Activated T-helper 1 cell treated with anti-CD3 and anti-CD28 coated beads, Interleukin-12 subunit alpha, Interleukin-12 subunit beta, Interleukin-2, Interleukin-4 antibody, amounts not matched to agents 30 ng/mL and 10 ng/mL and 1 ng/mL, durations not matched to agents 14 hours and 24 hours and 36 hours (primary cell): ENCODE measurements at places on chromosomes 16 and 17.

- DNase-seq = no peak
- H3K36me3 ChIP-seq = peaks cover 7% of the 10 kb centered on the region
- H3K4me1 ChIP-seq = peaks cover 28% of the 10 kb centered on the region
- H3K4me3 ChIP-seq = no peak overlapping the region
- no peak overlapping the region for H3K27ac ChIP-seq
Observed at GRCh38 chr17:9467518-9467917, 108.1 kb downstream of the STX8 start.

DNA sequence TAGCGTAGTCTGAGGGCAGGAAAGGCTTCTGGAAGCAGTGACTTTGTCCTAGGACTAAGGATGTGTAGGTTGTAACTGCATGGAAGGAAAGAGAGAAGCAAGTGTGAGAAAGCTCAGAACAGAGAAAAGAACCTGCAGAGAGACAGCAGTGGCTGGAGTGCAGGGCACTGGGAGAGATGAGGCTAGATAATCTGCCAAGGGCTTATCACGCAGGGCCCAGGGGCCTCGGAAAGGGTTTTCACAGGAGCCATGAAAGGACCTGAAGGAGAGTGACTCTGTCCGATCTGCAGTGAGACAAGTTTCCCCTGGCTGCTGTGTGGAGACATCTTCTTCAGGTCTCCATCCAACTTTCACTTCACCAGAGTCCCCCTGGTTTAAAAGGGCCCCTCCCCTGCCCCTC lies 7.1 kb upstream of the SRCAP start:
- no peak for DNase-seq
- H3K4me1 ChIP-seq = peaks cover 19% of the 10 kb centered on the region
- H3K4me3 ChIP-seq = no peak overlapping the region
- H3K27me3 ChIP-seq = no peaks in the 10 kb centered on the region
- no peak overlapping the region for H3K27ac ChIP-seq

DNA sequence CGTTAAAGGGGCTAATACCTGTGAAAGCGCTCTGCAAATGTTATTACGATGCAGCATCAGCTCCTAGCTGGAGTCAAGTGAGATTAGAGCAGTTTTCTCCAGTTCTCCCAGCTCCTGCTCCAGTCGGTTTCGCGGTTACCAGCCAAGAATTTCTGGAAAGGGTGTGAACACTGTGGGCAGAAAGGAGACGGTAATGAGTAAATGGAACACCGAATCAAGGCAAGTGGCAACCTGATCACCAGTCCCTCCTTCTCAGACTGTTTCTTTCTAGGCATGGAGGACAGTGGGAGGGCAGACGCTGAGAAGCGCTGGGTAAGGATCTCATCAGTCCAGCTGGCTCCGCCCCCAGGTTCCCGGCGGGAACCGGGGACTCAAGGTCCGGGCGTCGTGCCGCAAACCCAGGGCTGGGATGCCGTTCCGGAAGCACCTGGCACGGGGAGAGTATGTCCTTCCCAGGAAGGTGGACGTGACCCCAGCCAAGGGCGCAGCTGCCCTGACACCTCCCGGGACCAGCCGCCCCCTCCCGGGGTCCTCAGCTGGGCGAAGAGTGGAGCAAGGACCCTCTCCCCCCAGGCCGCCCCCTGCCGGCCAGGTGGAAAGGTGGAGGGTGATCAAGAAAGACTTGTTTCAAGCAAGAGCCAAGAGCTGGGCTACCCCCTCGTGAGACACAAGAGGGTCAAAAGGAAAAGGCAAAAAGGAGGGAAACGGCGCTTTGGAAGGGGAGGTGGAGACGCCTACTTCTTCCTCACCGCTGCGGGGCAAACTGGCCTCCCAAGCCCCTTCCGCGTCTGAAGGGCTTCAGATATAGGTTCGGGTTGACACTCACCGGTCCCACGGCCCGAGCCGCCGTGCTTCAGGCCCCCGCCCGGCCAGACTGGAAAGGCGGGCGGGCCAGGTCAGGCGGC lies 481 bp downstream of the MYO19 start:
- peaks cover 34% of the 10 kb centered on the region for H3K36me3 ChIP-seq
- H3K4me3 ChIP-seq = peak overlapping the region; percentile 98
- peak; percentile 38 for DNase-seq
- H3K27ac ChIP-seq = peak overlapping the region; percentile 99

DNA sequence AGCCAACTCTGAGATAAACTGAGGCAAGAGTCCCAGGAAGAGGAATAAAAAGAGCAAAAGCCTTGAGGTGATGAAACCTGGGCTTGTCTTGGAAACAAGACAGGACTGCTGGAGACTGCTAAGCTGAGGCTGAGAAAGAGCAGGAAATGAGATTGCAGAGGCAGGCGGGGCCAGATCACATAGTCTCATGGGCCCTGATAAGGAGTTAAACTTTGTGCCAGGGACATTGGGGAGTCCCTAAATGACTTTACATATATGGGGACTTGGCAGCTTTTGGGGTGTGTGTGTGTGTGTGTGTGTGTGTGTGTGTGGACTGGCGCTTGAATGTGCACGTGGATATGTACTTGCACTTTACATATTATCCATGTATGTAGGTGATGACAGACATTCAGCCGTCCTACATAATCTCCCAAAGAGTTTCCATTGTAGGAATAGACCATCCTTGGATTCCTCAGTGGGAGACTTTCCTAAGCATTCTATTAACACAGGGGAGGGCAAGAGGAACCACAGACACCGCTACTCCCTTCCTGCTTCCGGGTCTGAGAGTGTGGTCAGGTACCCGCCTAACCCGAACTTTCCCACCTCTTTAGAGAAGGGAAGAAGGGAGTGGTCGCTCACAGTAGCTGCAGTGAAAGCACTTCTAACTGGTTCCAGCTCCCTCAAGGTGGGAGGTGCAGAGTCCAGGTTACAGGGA lies 123.1 kb downstream of the LYRM1 start:
- H3K4me3 ChIP-seq = no peak overlapping the region
- peaks cover 16% of the 10 kb centered on the region for H3K4me1 ChIP-seq
- DNase-seq = no peak
- no peaks in the 10 kb centered on the region for H3K36me3 ChIP-seq
- H3K27me3 ChIP-seq = peaks cover 3% of the 10 kb centered on the region
- H3K27ac ChIP-seq = peak overlapping the region; percentile 47

DNA sequence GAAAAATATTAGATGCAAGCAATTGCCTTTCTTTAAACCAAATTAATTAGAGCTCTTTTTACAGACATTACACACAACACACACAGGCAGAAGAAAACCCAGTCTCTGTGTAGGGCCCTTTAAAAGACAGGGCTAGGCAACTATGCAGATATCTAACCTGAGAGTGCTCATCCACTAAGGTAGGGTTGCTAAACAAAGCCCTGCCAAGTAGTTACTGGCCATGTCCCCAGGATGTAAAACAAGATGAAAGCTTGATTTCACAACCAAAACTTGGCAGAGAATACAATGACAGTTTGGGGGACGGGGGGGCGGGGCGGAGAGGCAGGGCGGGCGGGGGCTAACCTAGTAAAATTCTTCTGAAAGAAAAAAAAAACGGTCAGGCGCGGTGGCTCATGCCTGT lies 669.0 kb upstream of the CA10 start:
- no peak overlapping the region for H3K4me3 ChIP-seq
- DNase-seq = no peak
- no peaks in the 10 kb centered on the region for H3K27me3 ChIP-seq
- H3K36me3 ChIP-seq = no peaks in the 10 kb centered on the region
- H3K27ac ChIP-seq = no peak overlapping the region

DNA sequence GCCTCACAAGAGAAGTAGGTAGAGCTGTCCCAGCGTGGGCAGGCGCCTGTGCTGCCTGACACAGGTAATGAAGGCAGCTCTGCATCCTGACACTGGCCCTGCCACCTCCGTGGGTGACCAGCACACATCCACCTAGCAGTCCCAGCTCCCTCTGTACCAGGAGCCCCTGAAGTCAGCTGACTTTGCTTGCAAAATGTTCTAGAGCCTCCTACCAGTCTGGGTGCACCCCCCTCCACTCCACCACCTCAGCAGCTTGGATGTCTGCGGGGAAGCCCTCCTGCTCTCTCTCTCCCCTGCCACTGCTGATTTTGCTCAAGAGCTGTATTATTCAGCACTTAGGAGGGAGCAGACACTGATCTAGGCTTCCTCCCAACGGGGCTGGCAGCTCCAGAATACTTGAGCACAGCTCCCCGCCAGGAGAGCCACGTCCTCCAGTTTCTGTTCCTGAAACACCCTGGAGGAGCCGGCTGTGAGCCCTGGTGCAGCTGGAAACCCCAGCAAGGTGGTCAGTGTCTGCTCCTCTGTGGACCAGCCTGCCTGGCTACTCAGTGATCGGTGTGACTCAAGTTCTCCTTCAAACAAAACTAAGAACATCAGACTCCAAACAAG lies 1.0 kb downstream of the RNF166 start:
- H3K4me1 ChIP-seq = peaks cover 58% of the 10 kb centered on the region
- H3K27me3 ChIP-seq = no peaks in the 10 kb centered on the region
- peak overlapping the region; percentile 86 for H3K27ac ChIP-seq
- no peak for DNase-seq
- peaks cover 9% of the 10 kb centered on the region for H3K36me3 ChIP-seq

- H3K4me1 ChIP-seq = no peaks in the 10 kb centered on the region
- H3K27me3 ChIP-seq = peaks cover 6% of the 10 kb centered on the region
- H3K27ac ChIP-seq = no peak overlapping the region
- DNase-seq = no peak
- H3K4me3 ChIP-seq = no peak overlapping the region
- no peaks in the 10 kb centered on the region for H3K36me3 ChIP-seq
Observed at GRCh38 chr17:9900784-9901183, 4.3 kb downstream of the RCVRN start.

- H3K36me3 ChIP-seq = peaks cover 41% of the 10 kb centered on the region
- peak; percentile 28 for DNase-seq
- H3K4me3 ChIP-seq = peak overlapping the region; percentile 41
- peak overlapping the region; percentile 70 for H3K27ac ChIP-seq
Observed at GRCh38 chr16:10971560-10971961, 27.2 kb downstream of the CLEC16A start.

GRCh38 chr17:77363821-77364361 lies 223.1 kb downstream of the SEC14L1 start:
- no peak overlapping the region for H3K27ac ChIP-seq
- H3K27me3 ChIP-seq = peaks cover 5% of the 10 kb centered on the region
- H3K36me3 ChIP-seq = no peaks in the 10 kb centered on the region
- H3K4me3 ChIP-seq = no peak overlapping the region
- peaks cover 41% of the 10 kb centered on the region for H3K4me1 ChIP-seq
